Hematopoietic multipotent progenitor cell treated with erythropoietin and hydrocortisone succinate and interleukin-3 and kit ligand, for 4 days (in vitro differentiated cells): ENCODE measurements at places on chromosomes 3 and 15.

DNA sequence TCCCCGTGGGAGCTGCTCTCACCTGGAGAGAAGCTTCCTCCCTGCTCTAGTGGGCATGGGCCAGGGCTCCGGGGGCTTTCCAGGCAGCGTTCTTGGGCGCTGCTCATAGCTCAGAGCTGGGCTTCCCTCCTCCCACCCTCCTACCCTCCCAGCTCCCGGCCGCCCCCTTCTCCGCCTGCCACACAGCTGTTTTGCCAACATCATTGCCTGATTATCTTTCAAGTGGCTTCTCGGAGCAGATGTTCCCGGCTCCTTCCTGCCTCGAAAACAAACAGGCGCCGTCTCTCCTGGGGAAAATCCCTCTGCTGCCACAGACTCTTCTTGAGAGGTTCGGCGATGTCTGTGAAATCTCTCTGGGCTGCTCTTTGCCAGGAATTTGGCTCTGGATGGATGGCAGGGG, 195.6 kb downstream of the RPLP1 start:
- DNase-seq = no peak

GRCh38 chr3:18883571-18883970, 264.7 kb upstream of the KCNH8 start:
- peak; percentile 82 for DNase-seq

GRCh38 chr3:148534089-148534988, 163.4 kb upstream of the AGTR1 start:
- no peak for DNase-seq

DNA sequence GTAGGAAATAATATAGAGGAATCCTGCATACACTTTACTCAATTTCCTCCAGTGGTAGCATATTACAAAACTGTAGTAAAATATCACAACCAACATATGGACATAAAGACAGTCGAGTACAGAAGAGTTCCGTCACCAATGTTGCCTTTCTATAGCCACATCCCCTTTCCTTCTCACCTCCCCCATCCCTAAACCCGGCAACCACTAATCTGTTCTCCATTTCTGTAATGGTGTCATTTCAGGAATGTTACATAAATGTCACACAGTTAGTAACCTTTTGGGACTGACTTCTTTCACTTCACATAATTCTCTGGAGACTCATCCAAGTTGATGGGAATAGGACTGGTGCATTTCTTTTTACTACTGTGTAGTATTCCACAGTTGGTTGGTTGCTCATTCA, 41.4 kb upstream of the ATG7 start:
- DNase-seq = no peak

DNA sequence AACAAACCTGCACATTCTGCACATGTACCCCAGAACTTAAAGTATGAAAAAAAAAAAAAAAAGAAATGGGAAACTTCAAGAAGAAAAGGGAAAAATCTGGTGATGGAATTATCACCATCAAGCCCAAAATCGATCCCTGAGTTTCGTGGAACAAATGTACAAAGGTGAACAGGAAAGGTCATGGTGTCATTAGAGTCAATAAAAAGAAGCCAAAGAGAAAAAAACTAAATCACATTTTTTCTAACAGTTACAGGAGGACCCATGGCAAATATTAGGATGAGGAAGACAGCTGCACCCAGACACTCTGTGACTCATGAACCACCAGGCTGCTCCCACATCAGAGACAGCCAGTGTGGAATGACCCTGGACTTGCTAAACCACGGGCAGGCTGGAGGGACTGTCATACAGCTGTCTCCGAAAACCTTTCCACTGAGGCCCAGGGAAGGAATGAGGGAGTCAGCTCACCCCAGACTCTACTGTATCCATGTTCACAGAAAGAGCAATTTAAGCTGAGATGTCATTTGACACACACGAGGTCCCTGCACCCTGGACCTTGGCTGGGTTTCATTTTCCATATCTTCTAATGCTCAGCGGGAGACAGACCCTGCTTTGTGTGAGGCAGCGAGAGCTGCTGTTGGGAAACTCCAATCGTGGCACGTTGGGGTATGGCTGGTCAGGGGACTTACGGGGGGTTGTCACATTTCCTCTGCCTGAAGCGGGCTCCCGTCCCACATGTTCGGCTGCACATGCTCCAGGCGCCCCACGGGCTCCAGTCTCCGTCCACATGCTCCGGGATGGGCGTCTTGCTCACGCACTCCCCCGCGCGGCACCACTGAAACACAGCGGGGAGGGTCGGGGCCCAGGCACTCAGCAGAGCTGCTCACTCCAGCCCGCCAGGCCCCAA, 210.2 kb downstream of the ADAMTS17 start:
- DNase-seq = peak; percentile 45

- DNase-seq = no peak
Observed at GRCh38 chr3:23258110-23258509, 55.0 kb downstream of the UBE2E2 start.

GRCh38 chr15:53811530-53811929, 52.1 kb upstream of the WDR72 start:
- DNase-seq = peak; percentile 50

GRCh38 chr3:101984356-101984755, 135.0 kb downstream of the NFKBIZ start:
- DNase-seq = no peak

DNA sequence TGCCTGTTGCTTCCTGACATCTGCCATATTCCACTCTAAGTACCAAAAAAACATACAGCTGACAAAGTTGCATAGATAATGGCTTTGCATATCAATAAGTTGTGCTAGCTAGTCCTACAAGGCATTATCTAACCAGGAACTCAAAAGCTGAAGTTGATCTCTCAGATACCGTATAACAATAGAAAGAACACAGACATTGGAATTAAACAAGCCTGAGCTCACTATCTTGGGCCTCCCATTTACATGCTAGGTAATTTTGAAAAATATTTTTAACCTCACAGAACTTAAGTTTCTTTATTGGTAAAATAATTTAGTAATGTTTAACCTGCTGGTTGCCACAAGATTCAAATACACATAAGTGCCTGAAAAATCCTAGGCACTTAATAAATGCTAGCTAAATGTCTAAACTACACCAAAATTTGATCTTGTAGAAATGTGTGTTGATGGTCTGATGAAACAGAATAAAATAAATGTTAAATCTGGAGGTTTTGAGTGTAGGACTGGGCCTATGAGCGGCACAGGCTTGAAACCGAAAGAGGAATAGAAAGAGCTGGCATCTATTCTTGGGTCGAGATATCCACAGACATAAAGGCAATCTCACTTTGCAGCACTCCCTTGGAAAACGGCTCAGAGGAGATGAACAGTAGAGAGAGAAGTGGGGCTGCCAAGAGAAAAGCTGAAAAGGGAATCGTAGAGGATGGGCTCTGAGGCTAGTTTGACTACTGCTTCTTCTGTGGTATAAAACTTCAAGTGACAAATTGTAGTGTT, 29.9 kb upstream of the TTC14 start:
- no peak for DNase-seq

DNA sequence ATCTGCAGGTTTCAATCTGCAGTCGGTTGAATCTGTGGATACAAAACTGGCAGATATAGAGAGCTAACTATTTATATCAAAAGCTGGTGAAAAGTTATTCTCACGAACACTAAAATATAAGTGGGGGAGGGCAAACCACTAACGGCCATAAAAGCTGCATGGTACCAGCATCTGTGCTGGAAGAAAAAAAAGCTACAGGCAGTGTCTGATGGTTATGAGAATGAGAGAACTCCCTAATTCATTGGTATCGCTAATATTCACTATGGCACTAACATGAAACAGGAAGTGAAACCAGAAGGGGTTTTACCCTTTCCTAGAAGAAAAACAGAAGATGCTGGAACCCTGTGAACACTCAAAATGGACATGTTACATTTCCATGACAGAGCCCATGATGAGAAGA, 15.9 kb downstream of the CEP70 start:
- peak; percentile 71 for DNase-seq

GRCh38 chr15:100926258-100926657, 7.1 kb downstream of the LRRK1 start:
- no peak for DNase-seq

- no peak for DNase-seq
Observed at GRCh38 chr3:187841560-187841959, 96.3 kb upstream of the BCL6 start.

- DNase-seq = no peak
Observed at GRCh38 chr3:52345521-52346109, 29.5 kb downstream of the DNAH1 start.

- DNase-seq = no peak
Observed at GRCh38 chr3:158134363-158134762, 24.5 kb downstream of the RSRC1 start.

DNA sequence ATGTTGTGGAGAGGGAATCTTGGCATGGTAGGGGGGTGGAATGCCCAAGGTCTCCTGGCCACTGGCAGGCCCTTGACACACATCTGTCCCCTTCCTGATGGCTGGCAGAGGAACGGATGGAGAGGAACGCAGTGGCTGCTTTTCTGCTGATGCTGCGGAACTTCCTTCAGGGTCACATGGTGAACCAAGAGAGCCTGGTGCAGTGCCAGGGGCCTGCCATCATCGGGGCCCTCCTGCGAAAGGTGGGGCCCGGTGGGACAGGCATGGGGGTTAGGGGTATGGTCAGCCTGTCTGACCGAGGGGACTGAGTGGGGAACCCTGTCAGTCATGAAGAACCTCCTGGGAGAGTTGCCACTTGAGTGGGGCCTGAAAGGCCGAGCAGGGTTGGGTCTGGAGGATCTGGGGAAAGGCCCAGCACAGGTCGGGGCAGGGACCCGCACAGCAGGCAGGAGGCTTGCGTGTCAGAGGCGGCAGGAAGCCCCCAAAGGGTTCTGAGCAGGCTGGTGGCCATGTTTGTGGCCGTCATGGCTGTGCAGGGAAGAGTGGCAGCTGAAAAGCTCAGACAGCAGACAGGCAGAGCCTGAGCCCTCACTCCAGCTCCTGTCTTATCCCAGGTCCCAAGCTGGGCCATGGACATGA, 18.1 kb downstream of the NBEAL2 start:
- no peak for DNase-seq

DNA sequence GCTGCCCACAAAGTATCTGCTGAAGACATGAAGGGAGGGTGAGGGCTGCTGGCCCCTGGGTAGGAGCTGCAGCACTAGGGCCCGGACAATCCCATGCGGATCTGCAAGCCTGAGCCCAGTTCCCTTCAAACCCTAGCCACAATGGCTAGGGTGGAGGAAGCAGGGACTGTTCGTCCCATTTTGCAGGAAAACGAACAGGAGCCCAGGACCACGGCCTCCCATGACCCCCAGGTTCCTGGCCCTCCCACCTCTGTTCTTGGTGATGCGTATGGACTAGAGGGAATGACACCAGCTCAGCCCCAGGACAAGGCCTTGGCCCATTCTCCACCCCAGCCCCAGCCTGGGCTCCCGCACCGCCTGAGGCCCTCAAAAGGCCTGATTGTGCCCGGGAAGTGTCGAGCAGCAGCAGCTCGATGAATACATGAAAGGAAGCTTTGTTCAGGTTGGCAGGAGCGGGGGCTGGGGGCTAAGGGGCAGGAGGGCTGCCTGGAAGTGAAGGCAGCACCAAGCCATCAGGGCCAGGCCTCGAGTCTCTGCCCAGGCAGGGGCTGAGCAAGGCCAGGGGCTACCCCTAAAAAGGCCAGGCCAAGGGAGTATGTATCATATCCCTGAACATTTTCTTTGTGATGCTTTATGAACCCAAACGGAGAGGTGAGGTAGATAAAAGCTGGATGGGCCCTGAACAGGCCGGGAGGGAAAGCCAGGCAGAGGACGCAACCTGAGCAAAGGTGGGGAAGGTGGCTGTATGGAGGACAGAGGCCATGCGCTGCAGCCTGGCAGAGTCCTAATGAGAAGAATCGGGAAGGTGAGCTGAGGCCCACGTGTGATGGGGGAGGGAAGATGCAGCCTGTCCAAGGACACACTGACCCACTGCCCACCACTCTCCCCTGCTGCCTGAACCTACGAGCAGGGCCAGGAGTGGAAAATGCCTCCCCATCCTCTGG, 12.2 kb downstream of the SEMA7A start:
- no peak for DNase-seq

GRCh38 chr3:127081001-127081720, 98.2 kb downstream of the PLXNA1 start:
- DNase-seq = no peak

DNA sequence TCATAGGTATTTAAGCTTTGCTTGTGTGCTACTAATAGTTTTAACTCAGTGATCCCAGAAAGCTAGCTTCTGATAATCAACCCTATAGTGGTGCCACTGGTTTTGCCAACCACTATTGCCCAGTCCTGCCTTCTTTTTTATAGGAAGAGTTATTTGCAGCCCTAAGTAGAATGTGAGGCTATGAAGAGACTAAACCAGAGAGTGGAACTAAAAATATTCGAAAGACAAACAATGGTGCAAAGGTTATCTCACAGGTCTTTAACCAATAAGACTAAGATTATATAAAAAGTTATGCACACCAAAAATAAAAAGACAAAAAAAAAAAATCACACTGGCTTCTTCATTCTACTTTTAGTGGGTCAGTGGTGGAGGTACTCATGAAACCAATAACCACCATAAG, 85.6 kb downstream of the NBEAL2 start:
- DNase-seq = no peak

GRCh38 chr3:195268576-195269309, 2.2 kb downstream of the XXYLT1 start:
- DNase-seq = peak; percentile 58

DNA sequence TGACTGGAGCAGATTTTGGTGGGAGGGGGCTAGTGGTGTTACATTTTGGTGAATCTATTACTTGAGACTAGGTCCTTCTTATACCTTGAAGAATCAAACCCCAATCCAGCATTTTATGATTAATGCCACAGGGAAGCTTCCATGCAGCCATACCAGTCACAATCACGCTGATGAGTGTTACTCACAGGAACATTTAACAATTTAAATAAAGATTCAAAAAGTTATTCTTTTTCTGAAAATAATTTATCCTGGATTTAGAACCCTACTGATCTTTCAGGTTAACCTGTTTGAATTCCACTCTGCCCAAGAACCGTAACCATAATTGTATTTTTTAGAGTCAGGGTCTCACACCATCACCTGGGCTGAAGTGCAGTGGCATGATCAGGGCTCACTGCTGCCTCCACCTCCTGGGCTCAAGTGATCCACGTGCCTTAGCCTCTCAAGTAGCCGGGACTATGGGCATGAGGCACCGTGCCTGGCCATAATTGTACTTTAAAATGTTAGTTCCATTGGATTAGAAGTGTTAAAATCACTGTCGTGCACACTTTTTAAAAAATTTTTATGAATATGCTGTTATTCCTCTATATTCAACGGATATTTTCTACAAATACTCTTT, 929 bp upstream of the MTMR10 start:
- no peak for DNase-seq

DNA sequence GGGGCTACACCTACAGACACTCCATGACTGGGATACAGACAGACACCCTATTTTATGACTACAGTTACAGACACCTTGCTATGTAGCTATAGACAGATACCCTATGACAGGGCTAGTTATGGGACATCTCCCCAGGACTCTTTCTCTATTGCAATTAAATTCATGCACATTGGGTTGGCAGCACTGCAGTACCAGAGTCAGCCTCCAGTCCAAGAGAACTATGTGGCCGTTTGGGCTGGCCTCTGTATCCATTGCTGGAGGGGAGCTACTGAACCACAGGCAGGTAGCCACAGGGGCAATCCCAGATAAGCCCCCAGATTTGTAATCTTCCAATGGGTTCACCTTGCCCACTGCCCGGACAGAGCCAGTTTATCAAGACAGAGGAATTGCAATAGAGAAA, 108.4 kb upstream of the SPATA16 start:
- DNase-seq = no peak

GRCh38 chr15:95912280-95912625, 418.2 kb upstream of the NR2F2 start:
- DNase-seq = no peak
